ENCODE measurements at places on chromosomes 7 and 10.

DNA sequence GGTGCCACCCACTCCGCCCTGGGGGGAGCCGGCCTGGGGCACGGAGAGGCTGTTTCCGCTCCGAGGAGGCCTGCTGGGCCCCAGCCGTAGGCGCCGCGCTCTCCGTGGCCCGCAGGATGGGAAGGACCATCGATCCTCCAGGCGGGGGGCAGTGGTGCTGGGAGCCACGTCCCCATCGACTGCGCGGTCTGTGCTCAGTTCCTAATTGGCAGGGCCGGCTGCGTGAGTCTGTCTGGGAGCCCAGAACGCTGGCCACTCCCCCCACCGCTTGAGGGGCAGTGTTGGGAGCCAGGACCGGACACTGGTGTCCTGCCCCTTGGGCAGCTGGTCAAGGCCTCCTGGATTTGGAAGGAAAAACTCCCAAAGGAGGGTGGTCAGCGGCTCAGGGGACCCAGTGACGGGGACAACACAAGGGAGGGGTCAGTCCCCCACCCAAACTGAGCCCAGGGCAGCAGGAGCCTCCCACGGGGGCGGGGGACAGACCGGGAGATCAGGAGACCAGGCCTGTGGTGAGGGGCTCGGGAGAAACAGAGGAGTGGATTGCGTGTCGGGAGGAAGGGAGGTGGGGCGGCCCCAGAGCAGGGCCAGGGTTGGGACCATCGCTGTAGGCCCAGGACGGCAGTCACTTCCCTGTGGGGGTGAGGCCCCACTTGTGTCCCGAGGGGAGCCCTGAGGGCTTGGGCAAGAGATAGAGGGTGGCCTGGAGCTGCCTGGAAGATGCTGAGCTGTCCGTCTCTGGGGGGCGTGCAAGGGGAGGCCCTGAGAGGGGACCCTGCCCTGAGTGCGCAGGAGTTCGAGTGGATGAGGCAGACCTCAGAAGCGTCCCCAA, 89.0 kb downstream of the UNCX start:
- DNase-seq, result no peak

- DNase-seq, result peak; percentile 64
These were observed 23.2 kb upstream of the ZNF32 start for GRCh38 chr10:43671659-43672531.

- no peak for DNase-seq
These were observed 151.2 kb upstream of the MINDY3 start for GRCh38 chr10:16011548-16011947.

DNA sequence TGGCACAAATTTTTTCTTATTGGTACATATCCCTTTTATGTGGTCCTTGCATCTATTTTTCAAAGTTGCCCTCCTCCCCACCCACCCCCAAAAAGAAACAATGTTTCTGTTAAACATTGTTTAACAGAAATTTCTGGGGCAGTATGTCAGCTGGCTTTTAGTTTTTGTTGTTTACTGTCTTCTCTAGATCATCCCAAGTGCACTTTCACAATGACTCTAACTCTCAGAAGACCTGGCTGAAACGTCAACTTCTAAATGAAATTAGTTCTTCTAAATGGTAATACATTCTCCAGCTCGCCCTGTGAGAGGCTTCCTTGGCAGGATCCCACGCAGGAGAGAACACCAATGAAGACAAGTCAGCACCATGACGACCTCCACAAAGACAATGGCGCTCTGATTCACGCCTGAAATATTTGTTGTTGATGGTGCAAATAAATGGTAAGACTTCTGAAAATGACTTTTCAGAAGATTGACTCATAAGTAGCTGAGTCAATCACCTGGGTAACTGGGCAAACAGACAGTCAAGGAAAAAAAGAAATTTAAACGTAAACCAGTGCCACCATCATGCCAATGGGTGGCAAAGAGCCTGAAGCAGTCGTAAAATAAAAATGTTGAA, 293.7 kb downstream of the FZD1 start:
- DNase-seq, result no peak

DNA sequence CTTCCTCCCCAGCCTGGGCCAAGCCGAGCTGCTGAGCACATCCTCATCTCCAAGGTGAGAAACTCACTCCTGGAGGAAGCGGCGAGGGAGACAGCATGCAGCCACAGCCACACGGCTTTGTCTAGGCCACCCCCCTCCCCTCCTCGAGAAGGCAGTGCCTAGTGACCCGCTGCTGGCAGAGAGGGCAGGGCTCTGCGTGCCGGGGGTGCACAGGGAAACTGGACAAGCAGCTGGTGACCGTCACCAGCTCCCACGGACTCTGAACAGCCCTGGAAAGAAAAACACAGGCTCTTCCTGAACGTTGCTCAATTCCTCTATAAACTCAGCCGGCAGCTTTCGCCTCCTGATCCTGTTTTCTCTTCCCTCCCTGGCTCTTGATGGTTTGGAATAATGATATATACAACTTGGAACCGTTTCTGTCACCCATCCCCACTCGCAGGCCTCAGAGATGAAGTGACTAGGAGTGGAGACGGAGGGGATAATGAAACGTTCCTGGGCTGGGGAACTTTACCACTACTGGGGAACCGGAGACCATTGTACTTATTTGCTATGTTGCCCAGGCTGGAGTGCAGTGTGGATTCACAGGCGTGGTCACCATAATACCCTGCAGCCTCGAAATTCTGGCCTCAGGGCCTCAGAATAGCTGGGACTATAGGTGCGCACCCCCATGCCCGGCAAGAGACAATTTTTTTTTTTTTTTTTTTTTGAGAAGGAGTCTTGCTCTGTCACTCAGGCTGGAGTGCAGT, 19.3 kb downstream of the PAPOLB start:
- DNase-seq, result no peak

GRCh38 chr7:20035279-20035875, 181.8 kb downstream of the MACC1 start:
- DNase-seq, result no peak

GRCh38 chr10:77501846-77502261, 135.8 kb downstream of the KCNMA1 start:
- DNase-seq, result no peak

GRCh38 chr10:5654218-5654755, 12.1 kb downstream of the ASB13 start:
- no peak for DNase-seq

Data from hematopoietic multipotent progenitor cell treated with erythropoietin and hydrocortisone succinate and interleukin-3 and kit ligand, for 8 days (in vitro differentiated cells).